ENCODE measurements at places on chromosomes 7 and 10.

DNA sequence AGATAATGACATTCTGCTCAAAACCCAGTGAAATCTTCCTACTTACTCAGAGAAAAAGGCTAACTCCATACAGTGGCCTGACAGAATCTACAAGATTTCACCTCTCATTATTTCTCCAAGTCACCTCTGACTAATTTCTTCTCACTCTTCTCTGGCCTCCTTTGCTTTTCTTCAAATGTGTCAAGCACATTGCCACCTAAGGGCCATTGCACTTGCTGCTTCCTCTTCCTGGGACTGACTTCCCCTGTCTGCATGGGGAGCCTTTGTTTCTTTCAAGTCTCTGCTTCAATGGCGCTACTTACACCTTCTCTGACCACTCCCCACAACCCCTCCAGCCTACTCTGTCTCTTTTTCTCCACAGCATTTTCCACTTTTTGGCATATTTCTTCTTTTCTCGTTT lies 36.0 kb downstream of the PRTFDC1 start:
- DNase-seq: no peak

DNA sequence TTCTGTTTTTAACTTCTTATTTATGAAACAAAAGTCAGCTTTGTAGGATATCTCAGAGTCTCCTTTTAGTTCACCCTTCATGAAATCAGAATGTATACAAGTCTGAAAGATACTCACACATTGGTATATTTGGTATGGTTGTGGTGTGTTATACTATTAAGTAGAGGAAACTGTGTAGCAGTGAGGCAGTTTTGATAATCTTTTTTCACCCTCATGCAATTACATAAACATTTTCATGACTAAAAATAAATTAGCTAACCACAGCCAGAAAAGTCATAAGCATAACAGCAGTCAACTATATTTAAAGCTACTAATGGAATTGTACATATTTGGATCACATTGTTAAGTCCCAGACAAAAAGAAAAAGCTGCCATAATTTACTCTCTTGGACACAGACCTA lies 62.1 kb downstream of the FAM185A start:
- no peak for DNase-seq

- no peak for DNase-seq
These were observed 33.3 kb upstream of the KDM7A start for GRCh38 chr7:140209866-140210609.

DNA sequence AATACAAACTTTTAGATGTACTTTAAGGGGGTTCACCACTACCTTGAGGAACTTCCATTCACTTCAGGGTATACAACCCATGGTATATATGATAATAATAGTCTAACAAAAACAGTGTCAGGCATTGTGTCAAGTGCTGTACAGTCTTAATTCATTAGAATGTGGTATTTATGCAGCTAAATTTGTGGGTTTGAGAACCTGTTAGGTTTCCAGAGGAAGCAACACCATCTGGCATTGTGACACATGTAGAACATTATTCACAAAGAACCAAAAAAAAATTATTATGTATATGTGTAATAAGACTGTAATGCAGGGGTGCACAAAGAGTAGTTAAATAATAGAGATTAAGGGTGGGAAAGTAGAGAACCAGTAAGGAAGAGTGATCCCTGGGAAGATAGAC lies 26.3 kb downstream of the TMEM60 start:
- no peak for DNase-seq

GRCh38 chr10:45160271-45160670 lies 155.1 kb downstream of the OR13A1 start:
- DNase-seq: no peak

GRCh38 chr10:78319371-78319770 lies 285.7 kb downstream of the RPS24 start:
- DNase-seq: no peak

GRCh38 chr10:117647306-117647705 lies 104.8 kb downstream of the EMX2 start:
- DNase-seq: no peak

DNA sequence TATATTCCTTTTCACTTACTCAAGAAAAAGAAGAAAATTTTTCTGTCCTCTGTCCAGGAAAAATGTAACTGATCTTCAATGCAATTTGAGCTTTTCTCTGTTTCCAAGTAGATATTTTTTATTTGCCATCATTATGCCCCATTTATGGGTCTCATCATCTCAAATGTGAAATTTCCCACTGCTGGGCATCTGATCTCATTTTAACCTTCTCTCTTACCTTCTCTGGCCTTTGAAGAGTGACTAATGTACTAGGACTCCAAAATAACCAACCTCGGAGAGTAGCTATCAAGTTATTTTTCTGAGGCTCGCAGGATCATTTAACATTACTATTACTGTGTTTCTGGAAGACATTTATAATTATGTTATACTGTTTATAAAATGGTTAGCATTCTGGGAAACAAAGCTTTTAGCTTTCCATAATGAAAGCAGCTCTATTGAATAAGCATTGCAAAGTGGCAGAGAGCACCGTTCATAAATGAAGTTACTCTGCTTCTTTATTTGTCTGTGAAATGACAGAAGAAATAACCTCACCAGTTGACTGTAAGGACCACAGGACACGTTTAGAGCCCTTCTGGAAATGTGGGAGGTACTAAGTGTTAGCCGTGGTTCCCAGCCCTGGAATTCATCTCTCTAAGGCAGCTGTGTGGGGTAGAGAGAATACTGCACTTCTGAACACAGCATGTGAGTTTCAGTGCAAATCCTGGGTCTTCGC lies 33.3 kb upstream of the NMT2 start:
- no peak for DNase-seq

- DNase-seq: no peak
These were observed 331.8 kb downstream of the NRG3 start for GRCh38 chr10:82206831-82207230.

DNA sequence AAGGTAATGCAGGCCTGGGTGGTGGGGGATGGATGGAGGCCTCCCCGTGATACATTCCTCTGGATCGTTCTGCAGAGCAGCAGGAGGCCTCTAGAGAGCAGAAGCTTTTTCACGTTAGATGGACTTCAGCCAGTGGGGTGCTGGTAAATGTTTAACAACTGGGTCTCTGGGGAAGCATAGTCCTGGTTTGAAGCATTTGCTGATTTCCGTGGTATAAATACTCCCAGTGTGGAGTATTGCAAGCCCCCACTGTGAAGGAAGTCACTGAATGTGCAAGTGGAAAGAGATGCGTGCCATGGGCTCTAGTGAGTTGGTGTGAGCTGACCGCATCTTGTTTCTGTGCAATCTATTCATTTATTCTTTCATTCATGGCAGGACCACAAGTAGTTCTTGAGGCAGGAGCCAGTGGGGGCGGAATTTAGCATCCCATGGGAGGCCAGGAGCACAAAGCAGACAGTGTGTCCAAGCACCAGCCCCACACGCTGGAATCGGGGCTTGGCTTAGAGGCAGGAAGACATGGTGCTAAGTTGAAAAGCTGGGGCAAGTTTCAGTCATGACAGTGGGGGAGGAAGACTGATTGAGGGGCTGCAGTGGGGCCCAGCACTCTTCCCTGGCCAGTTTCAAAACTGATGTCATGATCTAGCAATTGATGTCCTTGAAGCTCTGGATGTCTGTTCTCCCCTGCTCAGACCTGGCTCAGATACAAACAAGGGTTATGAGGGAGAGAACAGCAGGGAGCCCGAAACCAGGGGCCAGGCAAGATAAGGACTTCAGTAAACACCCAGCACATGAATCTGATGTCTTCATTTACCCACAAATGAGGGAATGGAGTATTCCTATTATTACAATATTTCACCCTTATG lies 280.9 kb upstream of the LYZL1 start:
- DNase-seq: no peak

- DNase-seq: no peak
These were observed 284.8 kb downstream of the C7orf25 start for GRCh38 chr7:42627101-42627500.

- no peak for DNase-seq
These were observed 57.4 kb upstream of the SDK1 start for GRCh38 chr7:3243680-3244079.

- no peak for DNase-seq
These were observed 576.3 kb downstream of the LRMDA start for GRCh38 chr10:76007667-76008181.

GRCh38 chr10:69878951-69879350 lies 77.2 kb downstream of the COL13A1 start:
- no peak for DNase-seq

DNA sequence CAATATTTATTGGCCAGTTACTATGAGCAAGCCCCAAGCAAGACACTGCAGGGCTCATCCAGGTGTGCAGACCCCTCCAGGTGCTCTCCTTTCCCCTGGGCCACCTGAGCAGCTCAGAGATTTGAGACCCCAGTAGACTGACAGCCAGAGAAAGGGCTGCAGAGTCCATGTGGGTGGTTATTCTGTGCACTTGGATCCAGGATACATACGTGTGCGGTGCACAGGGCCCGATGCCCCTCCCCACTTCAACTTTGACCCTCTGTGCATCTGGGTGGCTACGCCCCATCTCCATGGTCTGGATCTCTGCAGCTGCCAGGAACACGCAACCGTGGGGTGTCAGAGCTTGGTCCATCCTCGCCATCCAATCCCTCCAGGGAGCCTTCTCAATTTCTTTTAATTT lies 72.9 kb downstream of the MKI67 start:
- DNase-seq: no peak

DNA sequence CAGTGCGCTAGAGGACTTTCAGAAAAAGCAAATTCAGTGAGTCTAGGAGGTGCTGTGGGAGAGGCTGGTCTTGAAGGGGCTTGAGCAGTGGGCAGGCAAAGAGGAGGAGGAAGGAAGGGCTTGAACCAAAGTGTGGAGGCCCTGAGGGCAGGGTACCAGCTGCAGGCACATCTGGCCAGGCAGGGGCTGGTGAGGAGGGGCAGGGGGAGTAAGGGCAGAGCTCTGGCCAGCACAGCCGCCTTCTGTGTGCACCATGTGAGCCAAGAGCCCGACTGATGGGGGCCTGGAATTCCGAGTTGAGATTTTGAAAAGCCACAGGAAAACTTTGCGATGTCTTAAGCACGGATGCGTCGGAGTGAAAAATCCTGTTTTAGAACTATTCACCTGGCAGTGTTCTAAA lies 74.5 kb downstream of the PRPF18 start:
- no peak for DNase-seq

All from stimulated activated CD8-positive, alpha-beta memory T cell treated with anti-CD3 and anti-CD28 coated beads, Interleukin-4, amount 100 ng/mL, for 4 hours (primary cell).